ENCODE measurements at places on chromosomes 13 and 19.

- DNase-seq, result no peak
Measured at GRCh38 chr19:18388960-18389725, 3.2 kb downstream of the GDF15 start.

DNA sequence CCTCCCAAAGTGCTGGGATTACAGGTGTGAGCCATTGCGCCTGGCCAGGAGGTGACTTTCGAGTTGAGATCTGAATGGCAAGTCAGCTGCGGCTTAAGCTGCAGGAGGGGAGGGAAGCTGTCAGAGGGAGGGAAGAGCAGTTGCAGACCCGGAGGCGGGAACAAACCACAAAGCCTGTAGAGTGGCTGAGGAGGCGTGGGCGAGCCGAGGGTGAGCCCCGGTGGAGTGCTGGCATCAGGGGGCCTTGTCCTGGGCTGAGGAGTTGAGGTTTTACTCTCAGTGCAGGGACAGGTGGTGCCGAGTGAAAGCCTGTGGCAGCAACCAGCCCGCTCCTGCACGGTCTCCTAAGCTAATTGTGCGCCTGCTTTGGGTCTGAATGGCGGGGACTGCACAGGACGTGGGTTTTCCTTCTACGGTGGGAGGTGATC lies 24.2 kb downstream of the PPP1R37 start:
- DNase-seq, result peak; percentile 91

DNA sequence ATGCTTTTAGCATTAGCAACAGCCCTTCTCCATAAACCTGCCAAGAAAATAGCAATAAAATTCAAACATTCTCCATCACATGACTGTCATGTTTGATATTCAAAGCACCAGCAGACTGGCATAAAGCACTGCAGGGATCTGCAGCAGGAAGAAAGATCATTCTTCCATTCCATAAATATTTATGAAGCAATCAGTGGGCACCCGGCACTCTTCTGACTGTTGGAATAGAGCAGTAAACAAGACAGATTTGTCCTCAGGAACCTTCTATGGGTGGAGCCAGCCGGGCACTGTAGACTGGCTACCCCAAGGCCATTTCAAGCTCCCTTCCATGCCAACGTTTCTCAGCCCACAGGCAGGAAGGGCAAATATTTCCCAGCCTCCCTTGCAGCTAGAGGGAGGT lies 25.5 kb downstream of the PLA2G4C start:
- no peak for DNase-seq

DNA sequence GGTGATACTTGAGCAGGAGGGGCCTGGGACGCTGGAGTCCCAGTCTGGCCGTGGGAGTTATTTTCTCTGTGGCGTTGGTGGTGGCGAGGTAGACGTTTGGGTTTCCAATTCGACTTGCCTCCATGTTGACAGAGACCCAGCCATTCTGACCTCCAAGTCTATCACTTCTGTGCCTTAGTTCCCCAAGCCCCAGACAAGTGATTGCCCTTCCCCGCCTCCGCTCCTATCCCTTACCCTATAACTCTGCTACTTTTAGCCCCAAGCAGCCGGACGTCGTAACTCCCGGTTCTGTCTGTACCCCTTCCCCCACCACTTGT lies 549 bp downstream of the TIMM50 start:
- peak; percentile 34 for DNase-seq

DNA sequence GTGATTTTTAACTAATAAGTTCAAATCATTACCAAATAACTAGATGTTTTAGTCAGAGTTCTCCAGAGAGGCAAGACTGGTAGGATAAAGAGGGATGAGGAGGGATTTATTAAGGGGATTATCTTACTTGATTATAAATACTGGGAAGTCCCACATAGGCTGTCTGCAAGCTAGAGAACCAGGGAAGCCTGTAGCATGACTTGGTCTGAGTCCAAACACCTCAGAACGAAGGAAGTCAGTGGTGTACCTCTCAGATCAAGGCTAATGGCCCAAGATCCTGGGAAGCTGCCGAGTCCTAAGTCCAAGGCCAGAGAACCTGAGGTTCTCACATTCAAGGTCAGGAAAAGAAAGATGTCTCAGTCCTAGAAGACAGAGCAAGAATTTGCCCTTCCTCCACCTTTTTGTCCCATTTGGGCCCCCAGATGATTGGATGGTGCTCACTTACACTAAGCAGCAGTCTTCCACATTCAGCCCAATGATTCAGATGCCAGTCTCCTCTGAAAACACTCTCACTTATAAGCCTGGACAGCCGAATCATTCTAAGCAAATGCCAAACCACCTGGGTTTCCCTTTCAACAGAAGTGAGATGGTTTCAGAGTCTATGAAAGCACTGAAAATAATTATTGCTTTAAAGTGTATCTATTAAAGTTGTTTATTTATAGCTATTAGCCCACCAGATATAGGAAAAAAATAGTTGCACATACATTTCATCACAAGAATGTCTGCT lies 1599.2 kb downstream of the OLFM4 start:
- DNase-seq, result no peak

GRCh38 chr13:46598820-46599180 lies 45.8 kb downstream of the LRCH1 start:
- DNase-seq, result no peak

DNA sequence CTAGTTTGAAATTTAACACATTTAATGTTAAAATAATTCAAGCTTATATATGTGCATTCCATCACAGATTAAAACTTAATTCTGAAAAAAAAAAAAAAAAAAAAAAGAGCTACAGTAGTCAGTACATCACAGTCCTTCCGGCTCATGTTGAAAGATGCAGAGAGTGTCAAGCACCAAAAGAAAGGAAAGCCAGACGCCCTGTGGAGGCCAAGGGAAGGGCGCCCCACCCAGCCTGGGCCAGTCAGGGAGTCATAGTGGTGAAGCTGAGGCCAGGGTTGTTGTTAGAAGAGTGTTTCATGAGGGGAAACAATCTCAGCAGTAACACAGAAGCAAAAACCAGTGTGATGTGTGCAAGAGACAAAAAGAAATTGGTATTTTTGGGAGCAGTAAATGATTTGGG lies 375.3 kb downstream of the MTUS2 start:
- peak; percentile 4 for DNase-seq

DNA sequence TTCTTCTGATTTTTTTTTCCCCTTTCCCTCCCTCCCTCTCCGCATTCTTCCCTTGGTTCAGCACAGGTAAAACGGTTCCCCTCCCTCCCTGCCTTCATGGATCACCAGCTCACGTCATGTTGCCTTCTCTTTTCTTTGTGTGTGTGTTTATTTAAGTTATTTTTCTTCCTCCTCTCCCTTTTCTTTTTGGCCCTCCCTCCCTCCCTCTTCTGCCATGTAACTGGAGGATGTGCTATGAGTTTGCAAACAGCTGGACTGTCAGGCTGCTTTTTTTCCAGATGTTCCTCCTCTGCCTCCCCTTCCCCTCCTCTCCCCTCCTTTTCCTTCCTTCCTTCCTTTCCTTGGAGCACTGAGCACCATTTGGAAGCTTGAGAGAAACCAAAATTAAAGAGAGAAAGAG lies 2.0 kb downstream of the LENG9 start:
- no peak for DNase-seq

GRCh38 chr19:24048261-24048660 lies 38.7 kb upstream of the ZNF254 start:
- DNase-seq, result no peak

- peak; percentile 83 for DNase-seq
Measured at GRCh38 chr19:32104153-32104849, 241.1 kb upstream of the ZNF507 start.

DNA sequence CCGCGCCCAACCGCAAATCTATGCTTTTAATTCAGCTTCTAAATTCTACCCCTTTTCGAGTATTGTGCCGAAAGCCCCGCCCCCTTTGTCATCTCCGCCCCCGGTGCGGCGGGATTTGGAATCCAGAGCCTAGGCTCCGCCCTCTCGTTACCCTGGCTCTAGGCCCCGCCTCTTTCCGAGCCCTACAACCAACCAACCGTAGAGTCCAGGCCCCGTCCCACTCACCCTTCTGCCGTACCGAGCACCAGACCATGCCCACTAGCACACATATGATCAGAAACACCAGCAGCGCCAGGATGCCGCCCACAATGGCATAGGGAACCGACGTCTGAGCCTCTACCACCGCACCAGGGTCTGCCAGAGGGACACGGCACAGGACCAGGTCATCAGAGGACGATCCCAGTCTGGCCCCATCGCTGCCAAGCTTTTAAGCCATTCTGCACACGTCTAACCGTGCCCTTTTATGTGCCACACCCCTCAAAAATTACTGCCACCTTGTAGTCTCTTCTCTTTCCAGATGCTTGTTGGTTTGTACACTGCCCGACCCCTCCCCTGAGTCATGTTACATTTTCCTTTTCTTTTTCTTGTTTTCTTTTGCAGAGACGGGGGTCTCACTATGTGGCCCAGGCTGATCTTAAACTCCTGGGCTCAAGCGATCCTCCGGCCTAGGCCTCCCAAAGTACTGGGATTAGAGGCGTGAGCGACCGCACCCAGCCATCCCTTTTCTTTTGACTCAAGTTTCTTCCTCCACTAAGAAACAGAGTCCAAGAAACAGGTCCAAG lies 4.7 kb upstream of the ZNF428 start:
- peak; percentile 48 for DNase-seq

DNA sequence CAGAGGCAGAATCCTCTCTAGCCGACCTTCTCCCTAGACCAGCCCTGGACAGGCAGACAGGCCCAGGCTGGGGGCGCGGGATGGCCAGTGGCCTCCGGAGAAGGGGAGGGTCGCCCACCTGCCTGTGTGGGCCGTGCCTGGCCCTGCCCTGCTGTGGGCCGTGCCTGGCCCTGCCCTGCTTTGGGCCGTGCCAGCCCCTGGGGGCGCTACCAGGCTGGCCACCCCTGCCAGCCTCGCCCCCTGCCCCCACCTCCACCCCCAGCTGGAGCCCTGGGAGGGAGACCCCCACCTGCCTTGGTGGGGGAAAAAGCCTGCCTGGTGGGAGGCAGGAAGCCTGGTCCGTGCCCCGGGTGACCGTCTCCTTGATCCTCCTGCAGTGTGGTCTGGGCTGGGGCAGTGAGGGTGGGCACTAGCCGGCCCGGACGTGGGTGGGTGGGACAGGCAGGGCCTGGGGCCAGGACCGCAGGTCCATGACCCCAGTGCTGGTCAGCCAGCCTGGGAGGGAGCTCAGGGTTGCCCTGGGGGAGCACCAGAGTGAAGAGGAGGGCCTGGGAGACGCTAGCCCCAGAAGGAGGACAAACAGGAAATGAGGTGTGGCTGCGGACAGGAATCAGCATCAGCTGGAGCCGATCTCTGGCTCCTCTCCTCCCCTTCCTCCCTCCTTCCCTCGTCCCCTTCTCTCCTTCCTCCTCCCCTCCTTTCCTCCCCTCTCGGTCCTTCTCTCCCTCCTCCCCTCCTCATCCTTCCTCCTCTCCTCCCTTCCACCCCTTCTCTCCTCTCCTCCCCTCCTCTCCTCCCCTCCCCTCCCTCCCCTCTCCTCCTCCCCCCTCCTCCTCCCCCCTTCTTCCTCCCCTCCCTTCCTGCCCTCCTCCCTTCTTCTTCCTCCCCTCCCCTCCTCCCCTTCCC lies 5.1 kb upstream of the MKNK2 start:
- peak; percentile 71 for DNase-seq

DNA sequence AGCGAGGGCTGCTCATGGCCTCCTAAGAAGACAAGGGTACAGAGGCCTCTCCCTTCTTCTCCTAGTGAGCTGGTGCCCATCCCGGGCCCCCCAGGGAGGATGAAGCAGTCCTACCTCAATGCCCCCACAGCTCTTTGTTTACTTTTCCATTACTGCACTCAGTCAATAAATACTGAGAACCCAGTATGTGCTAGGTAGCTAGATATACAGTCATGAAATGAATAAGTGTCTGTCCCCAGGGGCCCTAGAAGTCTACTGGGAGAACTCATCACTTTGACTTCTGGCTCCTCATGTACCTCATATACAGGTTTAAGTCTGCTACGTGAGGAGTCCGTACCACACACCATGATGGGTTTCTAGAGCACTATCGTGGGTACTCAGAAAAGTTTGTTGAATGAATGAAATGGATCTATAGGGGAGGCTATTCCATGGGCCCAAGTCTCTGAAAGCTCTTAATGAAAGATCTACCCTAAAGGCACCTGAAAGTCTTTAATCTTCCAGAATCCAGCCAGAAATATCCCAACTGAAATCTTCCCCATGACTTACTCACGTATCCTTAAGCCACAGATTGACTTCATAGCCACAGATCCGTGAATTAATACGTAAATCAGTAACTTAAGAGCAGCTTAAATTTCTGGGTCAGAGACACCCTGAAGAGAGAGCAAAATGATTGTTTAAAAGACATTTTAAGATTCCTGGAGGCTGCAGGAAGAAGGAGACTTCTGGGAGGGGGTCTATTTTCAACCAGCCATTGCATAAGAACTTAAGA lies 51.6 kb upstream of the POMP start:
- no peak for DNase-seq

GRCh38 chr19:8404391-8405151 lies 8.5 kb upstream of the MARCHF2 start:
- DNase-seq, result no peak

- DNase-seq, result no peak
Measured at GRCh38 chr19:11626252-11626651, 29.0 kb downstream of the ZNF627 start.

GRCh38 chr13:59531571-59532091 lies 632.1 kb downstream of the DIAPH3 start:
- peak; percentile 90 for DNase-seq

DNA sequence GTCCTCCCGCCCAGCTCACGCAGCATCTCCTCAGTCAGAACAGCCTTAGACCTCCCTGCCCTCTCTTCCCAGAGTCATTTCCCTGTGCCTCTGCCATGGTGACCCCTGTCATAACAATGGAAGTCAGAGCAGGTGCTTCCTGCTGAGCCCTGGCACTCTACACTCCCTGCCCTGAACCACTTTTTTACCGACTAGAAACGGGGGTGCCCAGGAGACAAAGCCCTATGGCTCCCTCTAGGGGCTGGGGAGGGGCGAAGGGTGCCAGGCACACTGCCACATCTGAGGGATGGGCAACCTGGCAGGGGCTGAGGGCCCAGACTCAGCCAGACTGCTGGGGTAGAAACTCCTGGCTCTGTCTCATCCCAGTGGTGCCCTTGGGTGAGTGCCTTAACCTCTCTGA lies 16.4 kb downstream of the ZNF574 start:
- peak; percentile 83 for DNase-seq

GRCh38 chr19:32101206-32101605 lies 244.2 kb upstream of the ZNF507 start:
- DNase-seq, result peak; percentile 63

- DNase-seq, result peak; percentile 91
Measured at GRCh38 chr19:55080121-55080967, 4.7 kb downstream of the EPS8L1 start.

DNA sequence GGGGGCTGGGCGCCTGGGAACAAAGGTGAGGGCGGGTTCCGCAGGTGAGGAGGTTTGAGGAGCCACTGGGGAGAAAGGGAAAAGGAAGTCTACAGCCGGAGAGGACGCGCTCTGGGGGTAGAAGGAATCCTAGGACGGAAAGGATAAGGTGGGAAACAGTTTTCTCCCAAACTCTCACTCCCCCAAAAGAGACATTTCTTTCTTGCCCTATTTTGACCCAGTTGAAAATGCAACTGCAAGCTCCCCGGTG lies 651 bp upstream of the POLR1D start:
- DNase-seq, result no peak

DNA sequence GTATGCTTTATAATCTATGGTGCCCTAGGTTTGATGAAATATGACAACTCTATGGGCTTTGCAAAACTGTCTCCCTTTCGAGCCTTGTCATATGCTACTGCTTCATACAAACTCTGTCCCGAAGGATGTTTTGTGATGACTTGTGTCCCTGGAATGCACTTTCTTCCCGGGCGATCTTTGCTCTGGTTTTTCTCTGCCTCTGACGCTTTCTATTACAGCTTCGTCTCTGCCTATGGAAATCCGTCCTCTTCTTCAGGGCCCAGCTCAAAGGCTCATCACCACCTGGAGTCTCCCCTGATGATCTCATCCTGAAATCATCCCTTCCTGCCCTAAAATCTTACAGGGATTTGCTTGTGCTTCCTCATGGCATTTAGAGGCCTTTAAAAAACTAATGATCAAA lies 191.5 kb upstream of the KL start:
- no peak for DNase-seq

GRCh38 chr19:5321851-5322681 lies 18.5 kb downstream of the PTPRS start:
- peak; percentile 51 for DNase-seq

Data from hematopoietic multipotent progenitor cell treated with erythropoietin and hydrocortisone succinate and interleukin-3 and kit ligand, for 4 days (in vitro differentiated cells).